Stimulated activated CD4-positive, alpha-beta T cell treated with anti-CD3 and anti-CD28 coated beads, Interleukin-2, amount 100 ng/mL, for 48 hours (primary cell): ENCODE measurements at places on chromosomes 2 and 18.

GRCh38 chr2:99317161-99317872 lies 16.3 kb upstream of the LYG1 start:
- no peak for DNase-seq

GRCh38 chr2:23756593-23757292 lies 170.2 kb downstream of the ATAD2B start:
- DNase-seq = no peak

GRCh38 chr2:174974131-174974530 lies 31.1 kb downstream of the CHN1 start:
- DNase-seq = no peak

- no peak for DNase-seq
Measured at GRCh38 chr2:152464851-152465470, 130.0 kb downstream of the FMNL2 start.

GRCh38 chr2:187497858-187498463 lies 49.9 kb upstream of the CALCRL start:
- no peak for DNase-seq

DNA sequence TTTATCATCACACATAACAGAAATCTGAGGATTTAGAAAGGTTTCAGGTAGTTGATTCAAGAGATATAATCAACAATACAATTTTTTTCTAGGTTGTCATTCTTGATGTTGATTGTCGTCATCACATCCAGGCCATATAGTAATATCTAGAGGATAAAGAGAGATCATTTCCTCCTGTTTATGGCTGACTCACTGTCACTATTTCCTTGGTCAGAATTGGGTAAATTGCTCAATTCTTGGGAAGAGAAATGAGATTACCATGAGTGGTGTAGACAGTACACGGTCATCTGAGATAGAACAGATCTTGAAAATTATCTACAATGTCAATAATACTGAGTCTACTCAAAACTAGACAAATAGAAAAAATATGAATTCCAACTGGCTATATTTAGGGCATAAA lies 78.8 kb downstream of the ZNF804A start:
- DNase-seq = no peak

DNA sequence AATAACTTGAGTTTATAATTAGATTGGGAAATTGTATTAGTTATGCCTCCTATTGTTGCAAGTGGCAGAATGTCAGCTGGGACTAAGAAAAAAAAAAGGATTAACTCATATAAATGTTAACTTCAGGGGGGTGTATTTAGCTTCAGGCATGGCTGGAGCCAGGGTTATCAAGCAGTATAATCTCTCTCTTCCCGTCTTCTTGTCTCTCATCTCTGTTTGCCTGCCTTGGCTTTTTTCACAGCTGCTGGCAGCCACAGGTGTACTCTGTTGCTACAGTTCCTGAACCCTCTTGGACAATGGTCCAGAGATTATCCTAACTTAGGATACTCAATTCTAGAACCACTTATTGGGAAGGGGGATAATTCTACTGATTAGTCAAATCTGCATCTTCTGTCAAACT lies 370.7 kb upstream of the MEX3C start:
- no peak for DNase-seq

DNA sequence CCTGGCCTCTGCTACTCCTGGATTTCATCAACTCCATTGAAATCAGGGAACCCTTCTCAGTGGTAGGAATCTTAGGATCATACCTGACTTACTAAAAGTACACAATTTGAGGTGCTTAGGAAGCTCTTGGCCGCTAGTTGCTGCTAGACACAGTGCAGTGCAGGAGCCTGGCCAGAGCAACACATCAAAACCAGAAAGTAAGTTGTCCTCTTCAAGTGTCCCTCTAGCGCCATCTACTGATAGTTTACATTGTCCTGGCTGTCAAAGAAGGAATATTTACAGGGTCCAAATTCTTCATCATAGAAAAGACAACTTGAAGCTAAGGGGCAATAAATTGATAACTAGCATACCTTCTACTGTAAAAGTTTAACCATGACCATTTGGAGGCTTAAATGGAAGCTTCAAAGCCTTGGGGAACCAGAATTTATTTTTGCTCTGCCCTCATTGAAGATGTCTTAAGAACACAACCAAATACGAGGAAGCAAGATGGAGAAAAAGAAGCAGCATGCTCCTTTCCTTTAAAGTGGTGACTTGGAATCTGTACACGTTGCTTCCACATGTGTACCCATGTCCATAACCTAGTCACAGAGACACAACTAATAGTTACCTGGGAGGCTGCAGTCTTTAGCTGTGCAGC lies 889.1 kb upstream of the GCFC2 start:
- DNase-seq = no peak

GRCh38 chr2:120231564-120231973 lies 8.4 kb upstream of the TMEM185B start:
- no peak for DNase-seq

GRCh38 chr2:68292108-68292710 lies 27.5 kb downstream of the CNRIP1 start:
- DNase-seq = no peak
